T-helper 17 cell (primary cell): ENCODE measurements at places on chromosomes 6 and 20. TPM values are rescaled to one million over a fixed set of nuclear protein-coding genes. Genes with fewer than 3 reads are reported as not detected.
A peak's percentile ranks its signal among the peaks of the same experiment; 100 is the strongest.

DNA sequence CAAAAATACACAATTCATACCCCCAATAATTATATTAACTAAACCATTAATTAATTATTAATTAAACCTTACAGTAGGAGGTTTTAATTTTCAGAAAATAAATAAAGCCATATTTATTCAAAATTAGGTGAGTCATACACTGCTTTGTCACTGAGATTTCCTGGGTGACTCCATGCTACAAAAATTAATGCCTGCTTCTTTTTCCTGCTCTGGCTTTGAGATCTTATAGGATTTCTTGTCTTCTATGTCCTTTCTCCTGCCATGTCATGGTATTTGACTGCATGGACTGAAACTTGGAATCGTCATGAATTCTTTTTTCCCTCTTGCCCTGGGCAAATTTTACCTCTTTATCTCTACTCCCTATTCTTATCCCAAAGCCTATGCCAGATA is 133.2 kb downstream of the PHACTR1 start:
- peaks cover 34% of the 10 kb centered on the region for H3K27me3 ChIP-seq
- H3K4me1 ChIP-seq: no peaks in the 10 kb centered on the region
- DNase-seq: no peak
- H3K36me3 ChIP-seq: no peaks in the 10 kb centered on the region
- H3K4me3 ChIP-seq: no peak overlapping the region
- H3K27ac ChIP-seq: no peak overlapping the region

DNA sequence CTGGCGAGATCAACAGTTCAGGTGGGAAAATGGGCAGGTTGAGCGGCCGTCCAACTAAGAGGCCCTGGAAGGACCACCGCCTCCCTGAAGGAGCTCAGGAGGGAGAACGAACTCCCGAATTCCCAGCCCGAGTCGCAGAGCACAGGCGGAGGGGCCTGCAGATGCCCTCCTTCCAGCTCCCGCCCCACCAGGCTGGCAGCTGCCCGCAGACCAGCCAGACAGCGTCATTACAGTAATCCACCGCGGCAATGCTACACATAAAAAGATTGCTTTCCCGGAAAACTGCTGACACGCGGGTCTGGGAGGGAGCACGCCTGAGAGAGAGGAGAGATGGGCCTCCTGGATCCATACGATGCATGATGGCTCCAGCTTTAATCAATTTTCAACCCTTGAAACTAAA is 30.5 kb upstream of the SLCO4A1 start:
- H3K4me1 ChIP-seq: peaks cover 5% of the 10 kb centered on the region
- no peaks in the 10 kb centered on the region for H3K36me3 ChIP-seq
- peaks cover 31% of the 10 kb centered on the region for H3K27me3 ChIP-seq
- DNase-seq: no peak
- H3K27ac ChIP-seq: no peak overlapping the region

The AKAP12 gene
- total RNA-seq: 0.20 TPM

- no peaks in the 10 kb centered on the region for H3K27me3 ChIP-seq
- H3K36me3 ChIP-seq: no peaks in the 10 kb centered on the region
- DNase-seq: no peak
- H3K27ac ChIP-seq: no peak overlapping the region
- H3K4me1 ChIP-seq: no peaks in the 10 kb centered on the region
- H3K4me3 ChIP-seq: no peak overlapping the region
These were observed 102.9 kb upstream of the PRL start for GRCh38 chr6:22399693-22400092.

DNA sequence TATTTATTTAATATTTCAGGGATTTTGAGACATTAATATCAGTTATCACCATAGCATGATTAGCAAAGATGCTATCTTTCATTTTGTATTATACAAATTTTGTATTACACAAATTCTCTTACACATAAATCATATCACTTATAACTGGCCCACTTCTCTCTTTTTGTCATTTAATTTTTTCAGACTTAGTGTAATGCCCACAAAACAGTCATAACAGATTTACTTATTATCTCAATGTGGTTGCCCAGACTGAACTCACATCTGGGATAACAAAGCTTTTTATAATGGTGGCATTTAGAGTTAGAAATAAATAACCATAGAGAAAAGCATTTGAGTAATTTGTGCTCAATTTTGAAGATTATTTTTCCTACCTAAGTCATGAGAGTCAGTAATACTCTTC is 148.3 kb downstream of the TFAP2B start:
- no peak for DNase-seq
- no peaks in the 10 kb centered on the region for H3K27me3 ChIP-seq
- H3K4me3 ChIP-seq: no peak overlapping the region
- no peak overlapping the region for H3K27ac ChIP-seq
- H3K36me3 ChIP-seq: no peaks in the 10 kb centered on the region

GRCh38 chr6:26415036-26415614 is 13.1 kb downstream of the BTN3A1 start:
- H3K27me3 ChIP-seq: no peaks in the 10 kb centered on the region
- H3K4me1 ChIP-seq: peaks cover 15% of the 10 kb centered on the region
- no peak overlapping the region for H3K27ac ChIP-seq
- no peak for DNase-seq
- peaks cover 13% of the 10 kb centered on the region for H3K36me3 ChIP-seq
- H3K4me3 ChIP-seq: no peak overlapping the region

DNA sequence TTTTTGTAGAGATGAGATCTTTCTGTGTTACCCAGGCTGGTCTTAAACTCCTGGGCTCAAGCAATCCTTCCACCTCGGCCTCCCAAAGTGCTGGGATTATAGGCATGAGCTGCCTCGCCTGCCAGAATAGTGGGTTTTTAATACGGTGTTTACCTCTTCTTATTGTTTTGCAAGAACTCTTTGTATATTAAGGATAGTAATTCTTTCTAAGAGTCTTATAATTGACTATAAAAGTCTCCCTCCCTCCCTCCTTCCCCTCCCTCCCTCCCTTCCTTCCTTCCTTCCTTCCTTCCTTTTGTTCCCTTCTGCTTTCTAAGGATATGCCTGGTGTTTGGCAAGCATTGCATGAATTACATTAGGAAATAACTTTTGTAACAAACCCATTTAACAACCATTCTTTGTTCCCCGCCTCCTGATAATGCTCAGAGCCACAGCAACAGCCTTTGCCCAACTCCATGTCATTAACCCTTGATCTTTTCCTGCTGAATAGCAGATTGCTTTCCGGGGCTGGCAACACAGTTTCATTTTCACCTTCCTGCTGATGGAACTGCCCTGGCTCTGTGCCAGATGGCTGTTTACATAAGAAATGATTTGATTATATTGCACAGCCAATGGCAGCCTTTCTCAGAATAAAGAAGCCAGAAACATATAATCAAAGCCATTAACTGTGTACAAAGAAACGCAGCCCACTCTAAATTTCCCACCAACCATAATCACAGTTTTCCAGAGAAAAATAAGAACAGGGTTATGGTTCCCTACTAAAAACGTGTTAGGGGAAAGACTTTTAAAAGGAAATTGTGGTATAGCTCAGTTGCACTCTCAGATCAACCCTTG is 143.7 kb upstream of the PTPN1 start:
- H3K27ac ChIP-seq: no peak overlapping the region
- peak; percentile 30 for DNase-seq
- H3K4me3 ChIP-seq: peak overlapping the region; percentile 55
- H3K27me3 ChIP-seq: peaks cover 18% of the 10 kb centered on the region
- H3K36me3 ChIP-seq: no peaks in the 10 kb centered on the region

DNA sequence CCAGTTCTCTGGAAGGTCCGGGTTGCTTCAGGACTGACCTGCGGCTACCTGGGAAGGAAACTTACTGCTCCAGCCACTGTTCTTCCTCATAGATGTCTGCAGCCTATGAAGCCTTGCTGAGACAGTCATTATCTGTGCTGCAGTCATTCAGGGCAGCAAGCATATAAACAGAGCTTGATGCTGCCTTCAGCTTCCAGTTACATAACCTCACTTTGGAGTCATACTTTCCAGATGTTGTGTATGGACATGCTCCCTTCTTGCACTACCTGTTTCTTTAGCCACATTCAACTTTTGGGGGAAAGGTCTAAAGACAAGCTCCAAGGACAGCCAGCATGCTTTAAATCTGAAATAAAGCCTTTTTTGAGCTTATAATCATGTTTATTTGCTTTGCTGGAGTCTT is 98.1 kb downstream of the SLC24A3 start:
- H3K27ac ChIP-seq: no peak overlapping the region
- DNase-seq: no peak
- no peaks in the 10 kb centered on the region for H3K36me3 ChIP-seq
- no peaks in the 10 kb centered on the region for H3K4me1 ChIP-seq
- H3K27me3 ChIP-seq: no peaks in the 10 kb centered on the region
